RCC 7860 (cell line): ENCODE measurements at places on chromosomes 2 and 18.
A peak's percentile ranks its signal among the peaks of the same experiment; 100 is the strongest.

GRCh38 chr2:215772003-215772402 lies 241.3 kb downstream of the MREG start:
- DNase-seq, result peak; percentile 85

- no peak for DNase-seq
Measured at GRCh38 chr2:13667415-13667757, 950.6 kb downstream of the TRIB2 start.

- DNase-seq, result no peak
Measured at GRCh38 chr2:127085317-127085681, 21.7 kb downstream of the BIN1 start.

DNA sequence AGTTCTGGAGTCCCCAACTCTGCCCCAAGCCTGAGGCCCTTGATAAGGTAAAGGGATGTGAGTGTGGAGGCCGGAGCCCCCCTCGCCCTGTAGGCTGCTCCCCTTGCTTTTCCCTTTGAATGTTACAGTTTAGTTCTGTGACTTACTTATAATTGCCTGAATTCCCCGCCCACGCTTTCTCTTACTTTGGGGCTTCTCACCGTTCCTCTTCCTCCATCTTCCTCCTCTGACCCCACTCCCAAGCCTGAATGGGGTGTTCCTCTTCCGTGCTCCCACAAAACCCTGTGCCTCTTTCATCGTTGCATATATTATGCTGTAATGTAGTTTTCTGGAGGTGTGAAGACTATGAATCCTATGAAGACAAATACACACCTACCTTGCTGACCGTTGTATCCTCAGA lies 15.0 kb upstream of the IL1RN start:
- DNase-seq, result no peak
